Effector CD4-positive, alpha-beta T cell (primary cell): ENCODE measurements at places on chromosomes 3 and 15.
A peak's percentile ranks its signal among the peaks of the same experiment; 100 is the strongest.

- no peak for DNase-seq
These were observed 56.8 kb upstream of the NANOGP8 start for GRCh38 chr15:35141743-35142471.

- DNase-seq = no peak
These were observed 171.5 kb upstream of the IL12A start for GRCh38 chr3:159817126-159817525.

DNA sequence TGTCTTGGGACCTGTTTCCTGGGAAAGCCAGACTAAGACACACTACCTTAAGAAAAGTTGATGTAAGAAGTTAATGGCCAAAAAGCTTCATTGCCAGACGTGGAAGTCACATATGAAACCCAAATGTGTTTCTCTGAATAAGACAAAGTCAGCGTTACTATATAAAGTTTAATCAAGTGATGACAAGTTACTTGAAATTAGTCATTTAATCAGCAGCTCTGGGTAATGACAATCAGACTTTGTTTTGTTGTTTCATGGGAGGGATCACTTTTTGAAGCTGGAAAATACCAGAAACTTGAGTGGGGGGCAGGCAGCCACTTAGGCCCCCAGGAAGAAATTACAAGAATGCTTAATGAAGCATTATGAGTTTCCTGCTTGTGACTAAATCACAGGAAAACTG, 218.6 kb downstream of the PTPRG start:
- DNase-seq = no peak

GRCh38 chr3:18791182-18791581, 357.1 kb upstream of the KCNH8 start:
- no peak for DNase-seq

DNA sequence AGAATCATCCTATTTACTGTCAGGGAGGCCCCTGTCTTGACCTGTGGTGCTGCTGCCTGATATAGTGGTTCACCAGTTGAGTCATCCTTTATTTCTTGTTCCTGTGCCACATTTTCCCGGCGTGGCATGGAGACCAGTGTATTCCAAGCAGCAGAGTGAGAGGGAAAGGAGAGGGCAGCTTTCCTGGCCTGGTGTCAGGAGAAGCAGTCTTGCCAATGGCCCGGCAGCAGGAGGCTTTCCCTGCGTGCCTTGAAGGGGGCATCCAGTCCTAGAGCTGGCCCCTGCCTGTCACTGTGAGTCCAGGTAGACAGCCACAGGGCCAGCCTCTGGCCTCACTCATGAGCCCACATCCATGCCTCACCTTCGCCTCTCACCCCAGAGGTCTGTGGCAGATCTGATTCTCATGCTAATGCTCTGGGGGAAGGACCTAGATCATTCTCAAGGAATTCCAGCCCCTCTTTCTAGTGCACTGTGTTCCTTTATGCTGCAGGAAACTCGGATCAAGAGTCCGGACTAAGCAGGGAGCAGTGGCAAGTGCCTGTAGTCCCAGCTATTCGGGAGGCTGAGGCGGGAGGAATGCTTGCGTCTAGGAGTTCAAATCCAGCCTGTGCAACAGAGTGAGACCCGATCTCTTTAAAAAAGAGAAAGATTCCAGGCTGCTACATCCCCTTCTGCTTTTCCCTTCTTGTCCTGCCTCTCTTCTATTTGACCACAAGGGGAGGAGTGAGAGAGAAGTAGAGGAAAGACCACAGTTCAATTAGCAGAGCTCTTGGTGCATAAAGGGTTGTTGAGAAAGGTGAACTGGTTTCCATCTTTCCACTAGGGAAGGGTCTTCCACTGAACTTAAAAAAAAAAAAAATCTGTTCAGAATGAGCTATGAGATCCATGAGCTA, 66.8 kb upstream of the HACD2 start:
- no peak for DNase-seq

DNA sequence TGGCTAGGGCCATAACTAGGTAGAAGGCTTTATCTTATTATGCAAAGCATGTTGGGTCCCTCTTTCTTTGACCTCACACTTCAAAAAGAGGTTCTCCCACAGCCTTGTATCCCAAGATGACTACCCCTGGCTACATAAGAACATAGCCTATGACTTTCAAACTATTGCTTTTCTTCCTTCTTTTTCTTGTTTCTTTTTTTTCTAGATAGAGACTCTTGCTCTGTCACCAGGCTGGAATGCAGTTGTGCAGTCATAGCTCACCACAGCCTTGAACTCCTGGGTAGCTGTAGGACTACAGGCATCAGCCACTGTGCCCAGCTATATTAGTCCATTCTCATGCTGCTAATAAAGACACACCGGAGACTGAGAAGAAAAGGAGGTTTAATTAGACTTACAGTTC, 47.2 kb downstream of the DIPK2A start:
- no peak for DNase-seq

DNA sequence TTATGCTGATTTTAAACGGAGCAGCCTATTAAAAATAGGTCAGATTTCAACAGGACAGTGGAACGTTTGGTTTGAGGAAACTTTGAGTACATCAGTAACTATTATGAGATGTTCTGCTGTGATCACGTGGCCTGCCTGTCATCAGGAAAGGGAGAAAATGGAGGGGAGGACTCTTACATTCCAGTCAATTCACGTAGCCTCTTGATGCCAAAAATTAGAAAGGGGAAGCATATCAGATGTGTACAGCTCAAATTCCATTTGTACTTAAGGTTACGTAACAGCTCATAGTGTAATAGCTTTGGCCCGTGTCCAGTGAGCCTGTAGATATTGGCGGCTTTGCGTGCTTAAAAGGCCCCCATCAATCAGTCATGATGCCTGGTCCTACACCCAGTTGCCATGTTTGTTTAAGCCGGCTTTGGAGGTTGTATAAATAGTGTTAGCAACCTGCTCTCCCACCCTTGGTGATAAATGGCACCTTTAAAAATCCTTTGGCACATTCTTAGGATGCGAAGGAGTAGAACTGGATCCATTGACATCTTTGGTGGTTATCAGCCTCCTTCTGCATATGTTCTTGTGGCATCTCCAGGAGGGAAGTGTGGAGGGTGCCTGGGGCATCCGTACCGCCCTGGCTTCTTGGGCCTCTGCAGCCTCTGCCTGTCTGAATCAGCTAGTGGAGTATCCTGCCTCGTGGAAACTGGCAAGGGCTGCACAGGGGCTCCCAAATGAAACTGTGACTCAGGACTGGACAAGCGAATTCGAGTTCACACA, 163.9 kb downstream of the THSD4 start:
- DNase-seq = no peak

- DNase-seq = no peak
These were observed 33.5 kb downstream of the COLQ start for GRCh38 chr3:15488002-15488401.

DNA sequence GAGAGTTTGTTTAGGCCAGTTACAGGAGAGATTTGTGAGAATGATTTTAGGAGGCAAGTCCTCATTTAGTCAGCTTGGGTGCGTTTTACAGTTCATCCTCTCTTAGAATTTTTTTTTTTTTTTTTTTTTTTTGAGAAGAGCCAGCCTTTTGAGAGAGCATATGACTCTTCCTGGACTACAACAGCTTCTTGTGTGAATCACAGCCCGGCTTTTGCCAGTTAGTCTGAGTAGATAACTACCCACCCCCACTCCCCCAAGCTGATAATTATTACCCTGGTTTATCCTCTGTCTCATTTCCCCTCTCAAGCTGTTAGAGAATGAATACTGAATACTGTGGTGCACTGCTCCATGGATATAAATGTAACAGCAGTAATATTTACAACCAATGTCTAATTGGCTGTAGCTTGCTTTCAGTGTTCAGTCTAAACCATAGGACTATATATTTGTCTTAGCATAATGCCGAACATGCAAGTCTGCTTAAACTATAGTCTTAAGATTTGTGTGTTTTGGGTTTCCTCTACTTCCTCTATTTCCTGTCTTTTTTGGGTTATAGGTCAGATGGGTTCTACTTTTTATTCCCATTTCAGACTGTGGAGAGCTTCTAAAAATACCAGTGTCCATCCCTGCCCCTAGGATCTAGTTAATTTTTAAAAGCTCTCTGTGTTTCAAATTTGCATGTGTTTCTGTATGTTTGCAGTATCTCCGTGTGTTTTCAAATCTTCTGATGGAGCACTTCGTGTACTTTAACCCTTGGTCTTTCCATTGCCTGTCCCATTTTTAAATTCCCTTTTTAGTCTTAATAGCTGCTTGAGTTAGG, 8.0 kb downstream of the CHD2 start:
- peak; percentile 43 for DNase-seq

DNA sequence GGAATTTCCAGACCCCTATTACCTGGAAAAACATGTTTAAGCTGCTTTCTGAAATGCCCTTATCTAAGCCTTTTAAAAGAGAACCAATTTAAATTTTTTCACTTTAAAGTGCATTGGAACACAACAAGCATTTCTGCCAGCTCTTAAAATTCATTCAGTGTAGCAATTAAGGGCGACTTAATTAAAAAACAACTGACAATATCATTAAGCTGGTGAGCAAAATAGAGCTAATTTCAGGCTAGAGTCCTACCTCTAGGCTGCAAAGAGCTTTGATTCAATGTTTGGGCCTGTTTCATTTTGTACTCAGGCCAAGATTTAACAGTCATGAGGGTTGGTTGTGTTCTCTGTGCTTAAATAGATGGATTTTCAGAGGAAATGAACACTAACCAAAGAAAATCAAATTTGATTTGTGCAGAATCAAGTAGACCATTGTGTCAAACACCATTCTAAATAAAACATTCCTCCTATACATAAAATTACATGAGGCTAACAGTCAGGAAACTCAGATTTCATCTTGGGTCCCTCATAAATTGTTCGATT, 114.6 kb downstream of the TMEM108 start:
- no peak for DNase-seq

GRCh38 chr3:138985932-138986331, 20.1 kb downstream of the PRR23A start:
- no peak for DNase-seq

DNA sequence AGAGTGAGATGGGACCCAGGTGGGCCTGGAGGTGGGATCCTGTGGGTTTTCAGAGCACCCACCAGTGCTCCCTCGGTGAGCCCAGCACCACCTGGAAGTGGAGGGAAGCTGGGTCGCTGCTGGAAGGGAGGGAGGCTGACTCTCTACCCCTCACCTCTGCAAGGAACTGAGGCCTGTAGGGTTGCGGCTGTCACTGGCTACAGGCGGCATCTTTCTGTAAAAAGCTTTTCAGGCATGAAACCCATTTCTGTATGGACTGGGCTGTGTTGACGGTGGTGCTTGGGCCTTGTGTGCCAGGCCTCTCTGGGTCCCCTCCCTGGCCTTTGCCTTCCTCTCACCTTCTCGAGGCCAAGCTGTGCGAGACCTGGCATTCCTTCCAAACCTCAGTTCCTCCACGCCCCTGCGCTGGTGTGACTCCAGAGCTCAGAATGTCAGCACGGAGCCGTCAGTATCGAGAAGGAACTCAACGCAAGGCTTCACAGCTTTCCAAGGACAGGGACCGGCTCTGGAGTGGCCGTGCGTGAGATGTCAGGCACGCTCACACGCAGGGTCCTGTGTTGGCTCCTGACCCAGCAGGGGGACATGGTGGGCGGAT, 16.6 kb downstream of the ABTB1 start:
- DNase-seq = no peak

GRCh38 chr3:100537646-100538338, 45.4 kb downstream of the TMEM45A start:
- DNase-seq = no peak

- no peak for DNase-seq
These were observed 15.0 kb upstream of the SEC22A start for GRCh38 chr3:123186695-123187094.

- DNase-seq = no peak
These were observed 189.2 kb downstream of the ECT2 start for GRCh38 chr3:172939651-172940293.

DNA sequence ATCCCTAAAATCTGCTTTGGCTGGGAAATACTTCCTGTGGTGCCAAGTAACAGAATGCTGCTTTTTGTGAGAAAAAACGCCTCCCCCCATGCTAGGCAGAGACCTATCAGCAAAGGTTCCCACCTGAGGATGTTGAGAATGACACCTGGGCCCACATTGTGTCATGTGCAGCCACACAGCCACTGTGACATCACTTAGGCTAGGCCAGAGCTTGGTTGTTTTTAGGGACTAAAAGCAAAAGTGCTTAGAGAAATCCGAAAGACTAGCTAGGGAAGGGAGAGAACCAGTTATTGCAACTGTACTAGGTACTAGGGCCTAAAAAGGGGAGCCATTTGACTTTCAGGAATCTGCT, 6.2 kb downstream of the ZDHHC3 start:
- DNase-seq = no peak

DNA sequence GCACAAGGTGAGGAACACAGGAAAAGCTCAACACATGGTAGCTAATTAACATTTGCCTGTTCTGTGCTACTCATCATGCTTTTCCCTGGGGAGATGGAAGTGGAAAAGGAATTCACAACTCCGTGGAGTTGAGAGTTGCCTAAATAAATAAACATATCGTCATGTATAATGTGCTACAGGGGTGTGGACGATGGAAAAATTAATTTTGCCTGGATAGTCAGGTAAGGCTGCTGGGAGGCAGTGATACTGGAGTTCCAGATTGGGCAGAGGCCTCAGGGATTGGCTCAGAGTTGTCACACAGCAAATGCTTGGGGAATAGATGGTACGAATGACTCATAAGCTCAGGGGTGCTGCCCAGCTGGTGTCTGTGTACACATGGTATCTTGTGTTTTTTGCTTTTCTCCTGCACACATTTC, 3.1 kb upstream of the ABHD6 start:
- no peak for DNase-seq

- DNase-seq = no peak
These were observed 123.7 kb upstream of the MCTP2 start for GRCh38 chr15:94107652-94108051.

- DNase-seq = no peak
These were observed 30.7 kb downstream of the MAP2K5 start for GRCh38 chr15:67573194-67573593.

DNA sequence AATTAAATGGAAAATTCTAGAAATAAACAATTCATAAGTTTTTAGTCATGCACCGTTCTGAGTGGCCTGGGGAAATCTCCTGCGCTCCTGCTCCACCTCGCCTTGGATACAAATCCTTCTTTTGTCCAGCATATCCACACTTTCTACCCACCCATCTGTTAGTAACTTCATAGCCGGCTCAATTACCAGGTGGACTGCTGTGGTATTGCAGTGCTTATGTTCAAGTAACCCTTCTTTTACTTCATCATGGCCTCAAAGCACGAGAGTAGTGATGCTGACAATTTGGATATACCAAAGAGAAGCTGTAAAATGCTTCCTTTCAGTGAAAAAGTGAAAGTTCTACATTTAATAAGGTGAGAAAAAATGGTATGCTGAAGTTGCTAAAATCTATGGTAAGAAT, 142.3 kb upstream of the CHL1 start:
- no peak for DNase-seq

GRCh38 chr15:45801543-45801942, 166.7 kb downstream of the SQOR start:
- no peak for DNase-seq

- no peak for DNase-seq
These were observed 147.0 kb upstream of the NR2F2 start for GRCh38 chr15:96183514-96183850.
